ENCODE measurements at places on chromosomes 2 and 18.

DNA sequence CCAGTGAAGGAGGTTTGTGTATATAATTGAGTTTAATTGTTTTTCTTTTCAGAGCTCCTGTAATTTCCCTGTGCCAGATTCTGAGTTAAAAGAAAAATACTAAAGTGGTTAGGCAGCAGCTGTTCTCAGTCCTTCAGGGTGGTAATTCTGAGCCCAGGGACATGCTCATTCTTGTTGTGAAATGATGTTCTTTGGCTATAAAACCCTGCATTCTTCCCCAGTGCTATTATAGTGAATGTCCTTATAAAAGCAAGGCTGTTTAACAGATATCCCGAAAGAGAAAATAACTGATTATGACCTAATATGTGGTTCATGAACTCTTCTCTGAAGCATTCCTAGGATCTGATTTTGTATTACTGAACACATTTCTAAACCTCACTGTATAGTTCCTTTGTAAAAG, 34.0 kb downstream of the ADAM23 start:
- DNase-seq, result no peak

- no peak for DNase-seq
Measured at GRCh38 chr2:66495788-66496640, 61.1 kb downstream of the MEIS1 start.

DNA sequence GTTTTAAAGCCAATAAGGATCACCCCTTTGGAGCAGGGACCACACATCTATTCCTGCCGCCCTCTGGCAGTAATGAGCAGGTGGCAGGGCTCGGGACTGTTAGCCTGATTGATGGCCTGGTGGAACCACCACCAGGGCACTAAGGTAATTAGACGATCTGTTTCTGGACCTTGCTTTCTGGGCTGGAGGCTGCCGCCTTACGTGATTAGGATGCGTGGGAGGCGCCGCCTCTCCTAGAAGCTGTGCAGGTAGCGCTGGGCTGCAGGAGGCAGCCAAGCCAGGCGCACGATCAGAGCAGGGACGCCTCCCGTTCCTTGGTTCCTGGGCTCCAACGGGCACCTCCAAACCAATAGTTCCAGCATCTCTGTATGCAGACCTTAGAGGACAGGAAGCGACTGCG, 242.6 kb upstream of the RAB12 start:
- DNase-seq, result no peak

DNA sequence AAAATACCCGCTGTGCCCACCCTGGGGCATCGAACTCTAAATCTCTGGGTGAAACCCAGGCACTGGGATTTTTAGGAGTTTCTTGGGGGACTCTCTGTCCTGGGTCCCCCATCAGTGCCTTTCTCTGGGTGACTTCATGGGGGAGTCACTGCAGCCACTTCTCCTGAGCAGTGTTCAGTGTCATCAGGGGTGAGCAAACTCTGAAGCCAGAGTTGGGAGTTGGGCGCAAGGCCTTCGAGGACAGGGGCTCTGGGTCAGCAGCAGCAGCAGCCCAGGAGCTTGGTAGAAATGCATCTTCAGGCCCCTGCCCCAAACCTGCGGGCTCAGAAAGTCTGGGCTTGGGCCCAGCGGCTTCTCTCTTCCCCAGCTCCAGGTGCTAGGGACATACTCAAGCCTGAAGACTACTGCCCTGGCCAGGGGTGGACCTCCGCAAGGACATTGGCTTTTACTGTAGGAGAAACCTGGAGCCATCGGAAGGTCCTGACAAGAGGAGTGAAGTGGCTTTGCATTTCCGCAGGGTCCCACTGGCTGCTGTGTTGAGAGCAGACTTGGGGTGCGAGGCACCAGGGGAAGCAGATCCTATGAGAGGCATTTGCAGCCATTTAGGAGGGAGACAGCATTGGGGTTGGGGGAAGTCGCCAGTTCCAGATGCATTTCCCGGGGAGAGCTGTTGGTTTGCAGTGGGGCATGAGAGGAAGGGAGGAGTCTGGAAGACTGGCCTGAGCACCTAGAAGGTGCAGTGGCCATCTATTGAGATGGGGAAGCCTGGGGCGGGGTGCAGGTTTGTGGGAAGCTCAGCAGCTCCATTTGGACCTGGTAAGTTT, 51.5 kb upstream of the FAHD2A start:
- no peak for DNase-seq

DNA sequence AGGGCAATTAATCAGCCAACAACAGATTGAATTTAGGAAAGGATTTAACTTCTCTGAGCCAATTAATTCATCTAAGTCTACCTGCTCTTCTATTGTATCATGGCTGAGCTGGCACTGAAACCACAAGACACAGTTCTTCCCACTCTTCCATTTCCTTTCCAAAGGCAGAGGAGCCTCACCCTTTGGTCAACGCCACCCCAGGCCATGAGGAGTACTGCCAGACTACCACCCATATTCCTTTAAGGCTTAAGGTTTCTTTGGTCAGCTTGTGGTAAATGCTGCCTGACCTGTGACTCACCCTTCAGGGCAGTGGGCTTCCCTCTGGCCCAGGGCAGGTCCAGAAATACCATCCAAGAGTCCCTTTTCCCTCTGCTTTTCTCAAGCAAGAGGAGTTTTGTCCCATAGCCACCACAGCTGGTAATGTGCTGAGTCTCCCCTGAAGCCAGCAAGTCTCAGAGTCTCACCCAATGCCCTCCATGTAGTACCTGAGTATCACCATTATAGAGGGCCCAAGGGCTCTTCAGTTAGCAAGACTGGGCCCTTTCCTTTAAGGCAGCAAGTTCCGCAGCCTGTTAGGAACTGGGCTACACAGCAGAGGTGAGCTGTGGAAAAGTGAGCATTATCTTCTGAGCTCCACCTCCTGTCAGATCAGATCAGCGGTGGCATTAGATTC, 900.5 kb upstream of the CRIM1 start:
- no peak for DNase-seq

GRCh38 chr2:39995005-39995737, 216.1 kb upstream of the THUMPD2 start:
- DNase-seq, result no peak

DNA sequence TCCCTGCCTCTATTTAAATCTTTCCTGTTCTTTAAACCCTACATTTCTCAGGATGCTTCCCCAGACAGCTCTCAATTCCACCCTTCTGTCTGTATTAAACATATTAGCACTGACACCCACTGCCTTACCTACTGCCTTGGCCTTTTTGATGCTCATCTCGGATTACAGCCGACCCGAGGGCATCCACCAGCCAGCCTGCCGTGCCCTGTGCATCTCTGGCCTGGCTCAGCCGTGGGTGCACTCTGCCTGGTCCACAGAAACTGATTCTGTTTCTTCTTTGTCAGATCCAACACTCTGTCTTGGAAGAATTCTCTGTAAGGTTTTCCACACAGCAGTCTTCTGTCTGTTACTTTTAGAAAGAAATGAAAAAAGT, 27.2 kb downstream of the TANC1 start:
- DNase-seq, result no peak

GRCh38 chr2:42764096-42764495, at the start of gene OXER1:
OXER1 (minus strand) TSS chr2:42764135; CDS start chr2:42764062, 73 bp downstream.
- no peak for DNase-seq

DNA sequence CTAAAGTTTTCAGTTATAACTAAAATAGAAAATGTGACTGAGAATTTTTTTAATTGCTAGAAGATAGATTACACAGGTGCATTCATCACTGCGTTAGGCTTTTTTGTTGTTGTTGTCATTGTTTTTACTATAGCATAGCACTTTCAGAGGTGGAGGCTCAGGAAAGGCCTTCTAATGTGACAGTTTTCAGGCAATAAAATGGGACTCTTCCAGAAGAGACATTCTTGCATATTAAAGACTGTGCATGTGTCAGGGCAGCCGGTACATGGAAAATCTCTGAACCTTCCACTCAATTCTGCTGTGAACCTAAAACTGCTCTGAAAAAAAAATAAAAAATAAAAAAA, 175.2 kb downstream of the METTL4 start:
- DNase-seq, result no peak

DNA sequence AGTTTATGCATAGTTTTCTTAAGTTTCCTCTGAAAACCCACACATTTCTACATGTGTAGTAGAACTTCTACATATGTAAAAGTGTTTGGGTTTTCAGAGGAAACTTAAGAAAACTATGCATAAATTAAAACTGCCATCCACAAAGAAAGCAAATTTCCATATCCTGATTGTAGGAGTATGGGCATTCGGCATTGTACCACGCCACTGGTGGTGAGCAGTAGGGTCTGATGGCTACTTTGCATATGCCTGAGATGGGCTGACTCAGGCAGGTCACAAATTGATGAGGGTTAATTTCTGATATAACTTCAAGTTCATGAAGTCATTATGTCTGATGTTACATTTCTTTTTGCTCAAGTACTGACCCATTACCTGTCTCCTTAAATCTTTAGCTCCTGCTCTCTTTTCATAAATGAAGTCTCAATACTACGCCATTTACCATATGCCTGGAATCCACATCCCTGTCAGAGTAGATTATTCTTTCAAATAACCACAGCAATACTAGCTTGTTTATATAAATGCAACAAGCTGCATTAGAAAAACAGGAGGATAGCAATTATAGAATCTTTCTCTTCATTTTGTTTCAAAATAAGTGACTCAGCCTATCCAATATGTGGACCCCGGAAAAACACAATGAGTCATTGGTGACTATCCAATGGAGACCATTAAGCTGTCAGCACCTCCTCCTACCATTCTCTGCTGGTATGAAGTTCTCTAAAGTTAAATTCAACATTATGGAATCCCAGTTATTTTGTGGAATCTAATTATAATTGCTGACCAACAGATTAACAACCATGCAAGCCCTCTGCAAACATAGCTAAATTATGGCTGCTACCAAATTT, 355.2 kb upstream of the UBE2E3 start:
- DNase-seq, result no peak

DNA sequence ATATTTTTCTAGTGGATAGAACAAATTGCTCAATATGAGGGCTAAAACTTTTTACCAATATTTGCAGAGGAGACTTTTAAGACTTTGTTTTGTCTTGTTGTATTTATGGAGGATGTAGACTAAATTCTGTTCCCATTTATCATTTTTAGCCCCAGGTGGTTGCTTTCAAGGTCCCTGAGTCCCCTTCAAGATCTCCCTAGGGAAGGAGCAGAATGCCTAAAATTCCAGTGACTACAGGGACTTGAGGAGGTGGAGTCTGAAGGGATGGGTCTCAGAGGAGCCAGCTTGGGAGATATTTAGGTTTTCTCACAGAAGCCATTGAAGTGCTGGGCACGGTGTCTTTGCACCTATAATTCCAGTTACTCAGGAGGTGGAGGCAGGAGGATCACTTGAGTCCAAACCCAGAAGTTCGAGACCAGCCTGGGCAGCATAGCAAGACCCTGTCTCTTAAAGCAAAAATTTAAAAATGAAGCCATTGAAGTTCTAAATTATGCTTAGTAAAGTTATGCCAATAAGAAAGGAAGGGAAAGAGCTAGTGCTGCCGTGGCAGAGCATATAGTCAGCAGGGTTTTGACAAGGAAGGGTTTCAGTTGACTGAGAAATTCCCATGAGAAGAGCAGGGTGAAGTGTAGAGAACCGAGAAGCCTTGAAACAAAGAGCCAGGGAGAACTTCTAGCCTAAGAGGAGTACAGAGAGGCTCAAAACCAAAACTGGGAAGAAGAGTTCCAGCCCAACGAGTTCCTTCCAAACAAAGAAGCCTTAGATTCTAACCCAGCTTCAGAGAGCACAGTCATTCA, 43.4 kb downstream of the COMMD1 start:
- DNase-seq, result no peak

- DNase-seq, result no peak
Measured at GRCh38 chr2:178747767-178748166, 59.5 kb downstream of the TTN start.

- no peak for DNase-seq
Measured at GRCh38 chr2:225865468-225865867, 466.0 kb downstream of the NYAP2 start.

GRCh38 chr2:60094450-60094929, 459.0 kb downstream of the BCL11A start:
- no peak for DNase-seq

GRCh38 chr2:209614690-209615369, 156.8 kb upstream of the UNC80 start:
- DNase-seq, result no peak

DNA sequence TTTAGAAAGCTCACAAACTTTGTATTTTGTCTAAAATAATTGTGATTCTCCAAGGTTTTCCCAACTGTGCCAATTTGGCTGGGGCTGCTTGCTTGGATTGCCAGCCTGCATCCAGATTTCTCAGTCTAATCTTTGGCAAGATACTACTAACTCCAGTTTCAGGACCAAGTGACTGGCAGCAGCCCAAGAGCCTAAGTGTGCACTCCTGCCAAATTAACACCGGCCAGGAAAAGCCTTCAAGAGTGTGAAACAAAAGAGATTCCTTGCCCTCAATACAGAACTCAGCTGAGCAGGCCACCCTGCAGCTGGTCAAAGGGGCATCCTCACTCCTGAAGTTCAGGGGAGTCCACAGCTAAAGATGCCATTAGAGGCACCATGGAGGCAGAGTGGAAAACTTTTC, 589.0 kb upstream of the ACVR2A start:
- no peak for DNase-seq

- no peak for DNase-seq
Measured at GRCh38 chr2:131153529-131153928, 48.4 kb downstream of the PLEKHB2 start.

DNA sequence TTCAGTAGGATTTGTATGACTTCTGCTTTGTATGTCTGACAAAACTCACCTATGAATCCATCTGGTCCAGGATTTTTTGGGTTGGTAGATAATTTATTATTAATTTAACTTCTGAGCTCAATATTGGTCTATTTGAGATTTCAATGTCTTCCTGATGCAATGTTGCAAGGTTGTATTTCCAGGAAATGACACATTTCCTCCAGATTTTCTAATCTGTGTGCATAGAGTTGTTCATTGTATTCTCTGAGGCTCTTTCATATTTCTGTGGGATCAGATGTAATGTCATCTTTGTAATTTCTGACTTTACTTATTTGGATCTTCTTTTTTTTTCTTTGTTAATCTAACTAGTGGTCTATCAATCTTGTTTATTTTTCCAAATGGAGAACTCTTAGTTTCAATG, 584.7 kb upstream of the SETBP1 start:
- no peak for DNase-seq

DNA sequence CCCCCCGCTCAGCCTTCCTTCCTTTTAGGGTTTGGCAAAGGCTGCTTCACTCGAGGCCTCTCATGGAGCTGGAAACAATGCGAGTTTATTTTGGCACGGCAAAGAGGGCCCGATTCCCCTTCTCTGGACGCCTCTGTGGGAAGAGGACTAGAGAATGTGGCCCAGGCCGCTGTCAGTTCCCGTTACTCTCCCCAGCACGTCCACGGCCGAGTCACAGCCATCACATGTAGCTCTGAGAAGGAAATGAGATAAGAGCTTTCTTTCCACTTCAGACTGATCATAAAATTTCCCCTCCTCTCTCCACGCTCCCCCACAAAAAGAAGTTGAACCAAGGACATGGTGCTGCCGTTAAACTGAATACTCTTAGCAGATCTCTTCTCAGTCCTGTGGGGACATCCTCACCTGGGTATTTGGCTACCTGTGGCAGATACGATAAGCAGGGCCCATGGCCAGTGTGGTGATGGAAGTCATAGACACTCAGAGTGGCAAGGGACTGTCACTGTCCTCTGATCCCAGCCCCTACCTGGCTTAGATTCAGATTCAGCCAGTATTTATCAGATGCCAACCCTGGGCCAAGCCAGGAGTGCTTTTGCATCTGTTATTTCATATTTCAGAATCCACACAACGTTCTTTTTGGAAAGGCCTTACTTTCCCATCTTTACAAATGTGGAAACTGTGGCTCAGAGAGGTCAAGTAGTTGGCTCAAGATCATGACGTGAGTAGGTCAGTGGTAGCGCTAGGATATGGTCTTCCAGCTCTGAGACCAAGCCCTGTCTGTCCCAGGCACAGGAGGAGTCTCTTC, 101.2 kb downstream of the MCFD2 start:
- DNase-seq, result no peak

- DNase-seq, result no peak
Measured at GRCh38 chr2:136389809-136390208, 271.9 kb upstream of the CXCR4 start.
